Jurkat, Clone E6-1 (cell line): ENCODE measurements at places on chromosomes 6 and 20.

DNA sequence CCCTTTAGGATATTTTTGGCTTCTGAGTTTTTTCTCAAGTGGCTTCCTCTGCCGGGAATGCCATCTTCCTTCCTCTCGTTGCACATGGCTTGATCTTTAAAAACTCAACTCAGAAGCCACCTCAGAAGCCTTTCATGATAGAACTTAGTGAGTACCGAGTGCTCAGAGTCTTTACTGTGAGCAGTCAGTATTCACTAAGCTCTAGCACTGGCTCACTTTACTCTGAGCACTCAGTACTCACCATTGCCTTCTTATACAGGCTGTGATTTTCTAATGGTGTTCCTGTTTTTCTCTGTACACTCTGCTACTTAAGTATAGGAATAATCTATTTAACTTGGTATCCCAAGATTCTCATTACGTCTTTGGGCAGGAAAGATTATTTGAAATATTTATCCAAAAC lies 116.2 kb downstream of the PFDN4 start:
- no peak for DNase-seq

- DNase-seq: no peak
These were observed 59.0 kb downstream of the NOL4L start for GRCh38 chr20:32526125-32526524.

- DNase-seq: no peak
These were observed 89.5 kb downstream of the ZFP64 start for GRCh38 chr20:52102126-52102525.

DNA sequence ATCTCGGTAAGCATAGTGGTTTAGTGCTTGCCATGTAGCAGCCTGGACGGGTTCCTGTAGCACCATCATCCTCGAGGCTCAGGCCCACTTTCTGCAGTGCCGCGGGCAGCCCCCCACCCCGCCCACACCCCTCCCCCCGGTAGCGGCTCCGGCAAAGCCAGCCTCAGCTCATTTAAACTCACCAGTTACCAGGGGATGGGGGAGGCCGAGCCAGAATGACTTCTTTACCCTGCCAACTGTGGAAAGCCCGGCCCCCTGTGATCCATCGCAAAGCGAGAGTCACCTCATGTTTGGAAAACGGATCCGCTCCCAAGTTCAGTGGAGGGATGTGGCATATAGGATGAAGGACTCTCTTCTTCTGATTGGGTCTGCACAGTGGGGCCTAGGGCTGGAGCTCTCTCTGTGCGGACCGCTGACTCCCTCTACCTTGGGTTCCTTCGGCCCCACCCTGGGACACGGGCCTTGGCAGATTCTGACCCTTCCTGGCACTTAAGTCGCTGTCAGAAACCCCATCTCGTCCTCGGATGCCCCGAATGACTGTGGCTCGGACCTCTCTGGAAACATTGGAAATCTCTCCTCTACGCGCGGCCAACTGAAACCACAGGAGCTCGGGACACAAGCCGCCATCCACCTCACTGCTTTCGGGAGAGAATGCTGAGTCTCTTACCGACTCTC lies 337.8 kb upstream of the DEFB115 start:
- DNase-seq: no peak

- DNase-seq: no peak
These were observed 68.8 kb downstream of the CDH4 start for GRCh38 chr20:61320691-61321425.

GRCh38 chr6:108838101-108838717 lies 10.0 kb upstream of the ARMC2 start:
- no peak for DNase-seq
